ENCODE measurements at places on chromosomes 3 and 15. TPM values are rescaled to one million over a fixed set of nuclear protein-coding genes. Genes with fewer than 3 reads are reported as not detected.

The SLC24A5 gene
- total RNA-seq = not detected

The CNTN6 gene
- total RNA-seq = not detected

The RPL39L gene
- 17.5 TPM for total RNA-seq

The SEC22A gene
- total RNA-seq = 45.4 TPM

The IL20RB gene
- total RNA-seq = 0.51 TPM

The LSAMP gene
- 4.8 TPM for total RNA-seq
